Suppressor macrophage treated with lipopolysaccharide for 4 hours (primary cell): ENCODE measurements at places on chromosomes 12 and 14.

GRCh38 chr12:43893670-43894069, 57.8 kb downstream of the TMEM117 start:
- no peak for DNase-seq

- DNase-seq, result no peak
Measured at GRCh38 chr12:107399046-107399445, 286.6 kb upstream of the PWP1 start.

- no peak for DNase-seq
Measured at GRCh38 chr14:98244966-98245569, 1026.9 kb downstream of the BCL11B start.

GRCh38 chr12:51508285-51508684, 82.7 kb upstream of the SCN8A start:
- no peak for DNase-seq

- no peak for DNase-seq
Measured at GRCh38 chr14:100880271-100881101, 23.0 kb downstream of the RTL1 start.

DNA sequence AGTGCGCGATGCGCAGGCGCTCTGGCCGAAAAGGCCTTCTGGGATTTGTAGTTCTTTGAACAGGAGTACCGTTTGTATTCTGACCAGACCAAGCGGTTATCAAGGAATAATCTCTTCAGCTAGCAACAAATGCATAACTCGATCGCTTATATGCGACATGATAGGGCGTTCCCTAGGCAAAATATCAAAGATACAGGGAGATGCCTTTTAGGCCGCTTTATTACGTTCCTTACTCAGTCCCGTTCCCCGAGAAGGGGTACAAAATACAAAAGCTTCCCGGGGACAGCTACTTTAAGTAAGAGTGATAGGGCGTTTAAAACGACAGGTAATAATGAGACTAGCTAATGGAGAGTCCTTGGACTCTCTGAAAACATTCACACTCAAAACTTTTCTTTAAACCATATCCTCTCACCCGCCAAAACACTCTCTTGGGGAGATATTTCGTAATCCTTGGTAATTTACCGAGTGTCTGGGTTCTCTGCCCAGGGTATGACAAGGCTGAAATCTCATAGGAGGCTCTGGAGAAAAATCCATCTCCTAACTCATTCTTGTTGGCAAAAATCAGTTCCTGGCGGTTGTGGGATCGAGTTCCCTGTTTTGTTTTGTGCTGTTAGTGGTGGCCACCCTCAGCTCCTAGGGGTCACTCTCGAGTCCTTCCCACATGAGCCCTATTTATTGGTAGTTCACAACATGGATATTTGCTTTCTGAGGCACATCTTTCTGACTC, 412 bp upstream of the SNW1 start:
- peak; percentile 52 for DNase-seq

- no peak for DNase-seq
Measured at GRCh38 chr12:130083002-130083401, 79.3 kb upstream of the FZD10 start.
